ENCODE measurements at places on chromosomes 13 and 19.
A peak's percentile ranks its signal among the peaks of the same experiment; 100 is the strongest.

DNA sequence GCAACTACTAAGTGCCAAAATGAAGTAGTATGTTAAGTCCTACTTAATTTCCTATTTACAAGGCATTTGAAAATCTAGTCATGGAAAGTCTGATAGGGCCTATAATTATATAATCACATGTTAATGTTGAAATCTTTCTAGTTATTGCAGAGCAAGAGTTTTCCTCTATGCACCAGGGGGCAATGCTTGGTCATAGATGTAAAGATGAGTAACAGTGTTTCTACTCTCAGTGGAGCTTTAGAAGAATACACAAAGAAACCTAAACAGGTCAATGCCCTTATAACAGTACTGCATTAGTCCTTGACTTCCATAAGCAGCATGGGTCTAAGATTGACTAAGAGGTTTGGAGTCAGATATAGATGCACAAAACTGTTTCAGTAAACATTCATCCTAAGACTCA, 218.7 kb downstream of the KCTD12 start:
- peak; percentile 75 for DNase-seq

- peak; percentile 72 for DNase-seq
Measured at GRCh38 chr13:101556676-101557123, 104.2 kb downstream of the ITGBL1 start.

- no peak for DNase-seq
Measured at GRCh38 chr13:39106216-39107005, 68.2 kb downstream of the NHLRC3 start.

- DNase-seq: no peak
Measured at GRCh38 chr19:35327642-35328041, 1.3 kb upstream of the CD22 start.

DNA sequence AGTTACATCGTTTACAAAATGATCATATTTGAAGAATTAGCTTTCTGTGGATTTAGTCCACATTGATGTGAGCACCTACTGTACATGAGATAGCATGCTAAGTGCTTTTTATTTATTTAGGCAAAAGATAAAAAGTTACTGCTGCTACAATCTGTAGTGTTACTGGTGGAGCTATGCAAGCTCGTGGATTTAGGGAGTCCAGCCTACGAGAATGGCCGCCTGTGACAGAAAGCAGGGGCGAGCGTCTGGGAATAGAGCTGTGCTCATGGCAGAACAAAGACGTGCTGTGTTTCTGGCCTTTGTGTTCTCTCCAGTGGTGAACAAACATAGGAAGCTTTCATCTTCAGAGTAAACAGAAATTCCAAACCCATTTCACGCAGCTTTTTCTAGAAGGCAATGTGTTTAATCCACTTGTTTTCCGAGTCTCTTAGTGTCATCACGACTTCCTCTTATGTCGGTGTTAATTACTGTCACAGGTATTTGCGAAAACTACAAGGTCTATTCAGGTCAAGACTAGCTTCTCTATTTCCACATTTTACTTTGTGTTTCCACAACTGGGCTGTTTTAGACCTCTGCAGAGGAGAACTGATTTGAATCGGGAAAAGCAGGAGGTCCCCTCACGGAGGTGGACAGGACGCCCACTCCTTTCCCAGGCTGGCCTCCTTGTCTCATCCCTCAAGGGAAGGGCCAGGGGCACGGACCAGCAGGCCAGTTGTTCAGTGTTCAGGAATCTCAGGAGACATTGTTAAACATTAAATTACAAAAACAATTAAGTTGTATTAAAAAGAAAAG, 67.3 kb downstream of the ATP11A start:
- no peak for DNase-seq

GRCh38 chr19:49423071-49423984, at the start of gene PTH2:
Gene PTH2 (minus strand): TSS chr19:49423441. CDS start chr19:49423339, 102 bp downstream.
- DNase-seq: no peak

DNA sequence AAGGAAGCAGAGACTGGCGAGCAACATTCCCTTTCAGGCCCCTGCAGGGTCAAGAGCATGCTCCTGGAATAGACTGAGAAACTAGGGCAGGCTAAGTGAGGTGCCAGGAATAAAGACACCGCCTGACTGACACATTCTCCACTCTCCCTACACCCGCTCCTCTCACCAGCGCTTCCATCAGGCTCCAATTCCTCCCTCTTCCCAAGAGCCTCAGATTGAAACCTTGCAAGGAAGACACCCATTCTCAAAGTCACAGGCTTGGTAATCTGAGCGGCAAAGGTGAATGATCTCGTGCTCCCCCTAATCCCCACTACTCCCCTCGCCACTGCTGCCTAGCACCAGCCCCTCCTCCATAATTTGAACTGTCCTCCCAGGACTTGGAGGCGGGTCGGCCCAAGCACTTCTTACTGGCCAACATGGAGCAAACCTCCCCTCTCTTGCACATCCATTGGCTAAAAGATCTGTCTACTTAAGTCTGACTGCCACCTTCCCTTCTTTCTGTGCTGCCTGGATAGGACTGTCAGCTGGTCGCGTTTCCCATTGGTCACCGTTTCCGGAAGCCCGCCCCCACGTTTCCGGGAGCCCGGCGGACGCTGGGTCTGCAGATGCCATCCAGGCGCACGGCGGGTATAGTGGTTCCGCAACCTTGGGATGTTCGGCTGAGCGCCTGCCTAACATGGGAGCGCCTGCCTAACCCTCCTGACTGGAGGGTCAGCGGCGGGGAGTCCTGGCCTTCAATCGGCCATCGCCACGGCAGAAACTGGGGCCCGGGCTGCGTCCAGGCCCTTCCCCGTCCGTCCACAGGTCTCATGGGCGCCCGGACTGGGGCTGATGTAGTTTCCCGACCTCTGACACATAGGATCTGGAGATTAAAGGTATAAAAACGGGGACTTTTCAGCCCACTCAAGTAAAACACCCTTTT, 33.6 kb downstream of the ZNF383 start:
- peak; percentile 98 for DNase-seq

DNA sequence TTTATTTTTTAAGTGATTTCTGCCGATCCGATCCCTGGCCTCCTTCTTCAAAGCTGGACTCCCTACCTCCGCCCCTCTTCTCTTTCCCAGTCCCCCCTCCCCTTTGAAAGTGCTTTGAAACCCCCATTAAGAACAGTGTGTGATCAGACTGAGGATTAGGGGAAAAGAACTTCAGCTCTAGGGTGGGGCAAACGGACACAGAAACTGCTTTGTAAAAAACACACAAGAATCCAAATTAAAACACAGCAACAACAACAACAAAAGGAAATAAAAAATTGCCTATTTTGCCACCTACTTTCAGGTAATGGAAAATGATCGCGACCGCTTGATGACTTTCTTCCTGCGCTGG, 1.4 kb downstream of the SPRY2 start:
- no peak for DNase-seq

DNA sequence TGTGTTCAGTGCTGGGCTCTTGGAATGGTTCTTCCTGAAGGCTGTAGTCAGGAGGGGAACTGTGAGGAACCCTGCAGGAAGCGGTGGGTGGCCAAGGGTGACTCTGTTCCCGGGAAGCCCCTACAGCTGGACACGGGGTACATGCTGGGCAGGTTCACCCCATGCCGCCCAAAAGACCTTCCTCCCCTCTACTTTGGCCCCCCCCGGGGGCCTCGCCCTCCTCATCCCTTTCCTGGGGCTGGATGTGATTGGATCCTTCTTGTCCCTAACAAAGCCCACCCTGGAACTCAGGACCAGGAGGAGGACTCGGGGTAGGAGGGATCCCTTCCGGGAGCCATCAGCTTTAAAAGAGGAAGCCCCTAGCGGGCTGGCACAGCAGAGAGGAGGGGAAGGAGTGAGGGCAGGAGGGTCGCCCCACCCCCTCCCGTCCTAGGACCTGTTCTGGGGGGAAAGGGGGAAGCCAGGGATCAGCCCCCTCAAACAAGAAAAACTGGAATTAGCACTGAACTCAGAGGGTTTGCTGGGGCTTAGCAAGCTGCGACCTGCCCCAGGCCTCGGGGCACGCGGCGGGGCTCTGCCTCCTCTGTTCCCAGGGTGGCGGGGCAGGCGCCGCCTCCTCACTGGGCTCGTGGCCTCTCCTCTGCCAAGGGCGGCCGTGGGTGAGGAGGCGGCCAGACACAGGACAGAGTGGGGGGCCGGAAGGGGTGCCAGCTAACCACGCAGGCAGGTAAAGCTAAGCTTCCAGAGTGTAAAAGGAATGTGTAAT, 4.0 kb downstream of the CEBPA start:
- no peak for DNase-seq

DNA sequence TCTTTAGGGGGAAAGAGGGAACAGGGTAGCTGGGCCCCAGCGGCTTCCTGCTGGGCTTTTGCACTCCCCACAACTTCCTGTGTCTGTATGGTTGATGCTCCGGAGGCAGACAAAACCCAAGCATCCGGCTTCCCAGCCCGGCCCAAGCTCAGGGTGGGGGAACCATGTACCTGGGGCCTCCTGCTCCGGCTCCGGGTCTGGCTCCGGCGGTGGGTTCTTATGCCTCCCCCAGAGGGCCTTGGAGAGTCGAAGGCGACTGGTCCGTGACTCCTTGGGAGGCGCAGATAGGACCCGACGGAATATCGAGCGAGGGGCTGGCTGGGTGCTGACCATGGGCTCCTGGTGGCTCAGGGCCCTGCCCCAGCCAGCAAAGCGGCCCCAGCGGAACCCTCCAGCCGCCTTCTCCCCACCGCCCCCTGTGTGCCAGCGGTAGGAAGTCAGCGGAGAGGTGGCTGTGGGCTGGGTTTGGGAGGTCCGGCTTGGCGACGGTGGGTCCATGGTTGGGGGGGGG, 428 bp downstream of the RASAL3 start:
- DNase-seq: no peak

GRCh38 chr13:75302071-75302698, 179.8 kb downstream of the TBC1D4 start:
- DNase-seq: no peak

GRCh38 chr13:72255908-72256307, 388.9 kb upstream of the DACH1 start:
- DNase-seq: peak; percentile 49

- peak; percentile 80 for DNase-seq
Measured at GRCh38 chr13:51397262-51397941, 55.4 kb downstream of the INTS6 start.
